ENCODE measurements at places on chromosomes 5 and 9.

DNA sequence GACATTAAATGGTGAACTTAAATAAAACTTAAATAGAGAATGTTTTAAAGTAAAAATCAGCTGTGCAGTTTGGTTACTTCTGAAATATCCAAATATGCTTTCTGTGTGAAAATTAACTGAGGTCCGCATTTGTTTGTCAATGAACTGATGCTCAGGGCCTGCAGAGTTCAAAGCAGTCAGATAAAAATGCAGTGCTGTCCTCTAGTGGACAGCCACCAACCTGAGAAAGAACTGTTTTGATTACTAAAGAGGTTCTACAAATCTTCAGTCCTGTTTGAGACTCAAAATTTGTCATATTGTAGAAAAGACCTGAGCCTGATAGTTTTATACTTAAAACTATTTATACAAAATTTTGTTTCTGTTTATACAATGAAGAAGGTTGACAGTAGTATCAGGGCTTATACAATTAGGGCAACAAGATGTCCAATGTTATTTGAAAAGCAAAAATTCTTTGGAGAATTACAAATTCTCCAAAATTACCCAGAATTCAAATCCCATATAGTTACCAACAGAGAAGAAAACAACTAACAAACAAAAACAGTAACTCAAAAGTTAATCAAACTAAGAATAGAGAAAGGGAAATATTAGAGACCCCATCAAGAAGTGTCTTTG is 232.3 kb upstream of the TBCA start:
- peak; percentile 60 for DNase-seq

- peak; percentile 68 for DNase-seq
Measured at GRCh38 chr9:20319641-20320337, 302.5 kb downstream of the MLLT3 start.

DNA sequence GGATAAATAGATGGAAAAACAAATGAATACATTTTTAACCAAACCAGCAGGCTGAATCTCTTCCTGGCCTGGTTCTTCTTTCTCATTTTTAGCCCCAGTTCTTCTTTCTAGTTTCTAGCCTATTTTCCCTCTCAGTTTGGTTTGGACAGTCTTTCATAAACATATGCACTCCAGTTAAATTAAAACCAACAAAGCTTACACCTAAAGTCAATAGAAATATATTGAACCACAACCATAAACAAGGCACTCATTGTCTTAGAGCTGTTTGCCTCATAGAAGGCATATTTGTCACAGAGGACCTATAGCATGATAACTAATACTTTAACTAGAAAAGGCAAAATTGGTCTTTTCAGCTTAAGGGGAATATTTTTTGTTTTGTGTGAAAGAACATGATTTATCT is 638.3 kb downstream of the NR2F1-AS1 start:
- no peak for DNase-seq

- peak; percentile 66 for DNase-seq
Measured at GRCh38 chr5:81852291-81853029, 101.6 kb upstream of the SSBP2 start.

- DNase-seq: no peak
Measured at GRCh38 chr9:133207540-133208170, 1.4 kb downstream of the OBP2B start.

DNA sequence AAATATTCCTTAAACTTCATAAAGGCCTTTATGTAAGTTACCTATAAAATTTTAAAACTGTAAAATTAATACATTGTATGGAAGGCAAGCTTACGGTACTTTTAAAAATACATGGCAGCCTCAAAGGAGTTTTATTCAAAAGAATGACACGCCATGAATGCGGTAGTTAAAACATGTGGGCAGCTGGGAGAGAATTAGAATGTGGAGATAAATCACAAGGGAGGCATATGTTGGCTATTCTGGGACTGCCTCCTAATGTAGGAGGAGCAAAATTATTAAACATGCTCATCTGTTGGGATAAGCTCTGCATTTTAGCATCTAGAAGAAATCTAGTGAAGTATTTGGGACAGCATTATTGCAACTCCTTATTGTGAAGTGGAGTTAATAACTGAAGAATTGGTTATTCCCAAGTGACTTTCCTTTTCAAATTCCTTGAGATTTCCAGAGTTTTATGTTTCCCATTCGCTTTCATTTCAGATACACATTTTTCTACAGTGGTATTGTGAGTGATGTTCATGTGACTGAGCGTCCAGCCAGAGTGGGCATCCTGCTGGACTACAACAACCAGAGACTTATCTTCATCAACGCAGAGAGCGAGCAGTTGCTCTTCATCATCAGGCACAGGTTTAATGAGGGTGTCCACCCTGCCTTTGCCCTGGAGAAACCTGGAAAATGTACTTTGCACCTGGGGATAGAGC is 109.4 kb downstream of the CMYA5 start:
- DNase-seq: no peak

- DNase-seq: peak; percentile 25
Measured at GRCh38 chr5:75023368-75024159, 28.8 kb downstream of the GCNT4 start.

- no peak for DNase-seq
Measured at GRCh38 chr9:32647671-32648070, 12.2 kb upstream of the TAF1L start.

GRCh38 chr9:110256380-110257096 is at the start of gene TXN:
TSS of gene TXN (minus strand) at chr9:110256507. CDS start at chr9:110256435, 72 bp downstream.
- peak; percentile 83 for DNase-seq

DNA sequence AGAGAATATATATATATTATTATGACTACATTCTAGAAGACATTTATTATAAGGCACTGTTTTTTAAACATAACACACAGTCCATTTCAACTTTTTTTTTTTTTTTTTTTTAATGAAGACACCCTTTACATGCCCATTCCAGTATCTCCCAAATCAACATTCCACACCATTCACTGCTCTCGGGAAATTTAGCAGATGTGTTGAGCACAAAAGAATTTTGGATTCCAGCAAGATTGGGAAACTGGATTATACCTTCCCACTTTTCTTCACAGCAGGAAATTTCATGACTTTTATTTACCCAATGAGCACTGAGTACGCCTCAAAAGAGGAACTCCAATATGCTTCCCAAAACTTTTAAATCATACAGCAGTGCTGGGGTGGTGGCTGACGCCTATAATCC is 333.6 kb upstream of the DAB2 start:
- DNase-seq: no peak

DNA sequence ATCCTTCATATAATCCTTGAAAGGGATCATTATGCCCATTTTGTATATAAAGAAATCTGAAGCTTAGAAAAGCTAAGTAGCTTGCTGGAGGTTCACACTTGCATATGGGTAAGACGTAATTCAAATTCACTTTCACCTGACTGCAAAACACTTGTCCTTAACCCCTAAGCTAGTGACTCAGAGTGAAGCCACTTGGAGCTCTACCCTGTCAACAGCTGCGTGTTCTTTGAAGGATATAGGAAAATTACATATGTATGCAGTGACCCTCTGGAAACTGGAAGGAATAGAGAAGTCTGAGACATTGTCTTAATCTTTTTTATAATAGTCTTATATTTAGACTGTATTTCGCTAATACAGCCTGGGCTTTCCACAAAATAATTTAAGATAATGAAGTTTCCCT is 80.0 kb upstream of the STK32A start:
- no peak for DNase-seq

GRCh38 chr5:178940569-178941360 is at the start of gene ZNF454:
TSS of gene ZNF454 (plus strand) at chr5:178941198. CDS start at chr5:178942792, 1,594 bp downstream.
- peak; percentile 91 for DNase-seq

DNA sequence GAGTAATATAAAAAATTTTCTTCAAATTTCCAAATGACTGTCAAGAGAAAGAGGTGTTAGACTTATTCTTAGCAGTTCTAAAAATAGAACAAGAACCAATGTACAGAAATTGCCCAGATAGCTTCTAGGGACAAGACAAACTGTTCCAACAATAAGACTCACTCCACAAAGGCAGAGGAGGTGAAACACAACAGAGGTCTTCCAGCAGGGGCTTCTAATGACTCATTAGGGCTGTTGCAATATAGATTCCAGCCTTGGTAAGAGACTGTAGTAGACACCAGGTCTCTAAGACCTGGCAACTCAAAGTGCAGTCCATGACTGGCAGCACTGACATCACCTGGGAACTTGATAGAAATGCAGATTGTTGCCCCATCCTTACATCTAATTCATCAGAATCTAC is 134.6 kb upstream of the VLDLR start:
- peak; percentile 13 for DNase-seq

DNA sequence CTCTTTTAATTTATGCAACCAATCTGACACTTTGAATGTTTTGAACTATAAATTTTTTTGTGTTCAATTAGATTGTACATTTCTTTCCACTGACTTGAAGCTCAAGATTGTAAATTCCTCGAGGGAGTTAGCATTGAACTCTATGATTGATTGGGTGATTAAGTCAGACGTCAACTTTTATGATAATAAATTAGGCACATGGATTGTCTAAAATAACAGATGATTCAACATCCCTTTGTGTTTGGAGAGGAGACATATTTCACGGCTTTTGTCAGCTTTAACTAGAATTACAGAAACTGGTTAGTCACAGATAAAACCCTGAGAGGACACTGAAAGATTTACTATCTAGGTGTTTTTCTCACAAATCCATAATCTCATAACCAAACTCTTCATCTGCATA is 32.7 kb upstream of the TXNDC8 start:
- peak; percentile 67 for DNase-seq

DNA sequence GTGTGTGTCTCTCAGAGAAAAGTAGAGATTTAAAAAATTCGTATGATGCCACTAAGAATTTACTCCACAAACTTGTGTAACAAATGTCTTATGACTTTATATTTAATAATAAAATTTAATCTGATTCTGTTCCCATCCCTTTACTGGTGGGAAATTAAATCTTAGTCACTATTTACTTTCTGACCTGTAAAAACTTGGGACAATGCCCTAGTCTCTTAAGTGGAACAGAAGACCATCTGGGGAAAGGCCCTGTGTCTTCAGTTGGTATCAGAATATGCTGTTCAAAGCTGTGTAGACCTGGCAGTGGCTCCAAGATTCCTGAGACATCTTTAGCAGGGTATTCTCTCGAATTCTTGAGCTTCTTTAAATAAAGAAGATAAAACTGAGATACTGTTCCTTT is 2.6 kb upstream of the BDP1 start:
- no peak for DNase-seq

- DNase-seq: no peak
Measured at GRCh38 chr9:2338777-2339365, 282.7 kb upstream of the VLDLR start.

DNA sequence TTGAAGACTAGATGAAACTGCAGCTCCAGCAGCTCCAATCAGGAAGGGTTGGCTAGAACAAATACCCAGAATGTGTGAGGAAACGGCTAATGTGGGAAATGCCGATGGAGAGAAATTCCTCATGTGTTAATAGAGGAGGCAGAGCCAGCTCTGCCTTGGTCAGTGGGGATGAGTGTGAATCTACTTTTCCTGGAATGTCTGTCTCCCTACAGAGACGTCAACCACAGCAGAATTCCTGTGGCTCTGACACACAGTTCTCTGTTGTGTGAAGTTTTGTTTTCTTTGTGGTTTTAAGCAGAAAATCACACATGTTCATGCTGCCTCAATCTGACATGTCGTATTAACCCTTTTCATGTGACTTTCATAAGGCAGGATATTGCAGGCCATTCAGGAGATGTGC is 476.6 kb upstream of the WWC1 start:
- DNase-seq: peak; percentile 97

DNA sequence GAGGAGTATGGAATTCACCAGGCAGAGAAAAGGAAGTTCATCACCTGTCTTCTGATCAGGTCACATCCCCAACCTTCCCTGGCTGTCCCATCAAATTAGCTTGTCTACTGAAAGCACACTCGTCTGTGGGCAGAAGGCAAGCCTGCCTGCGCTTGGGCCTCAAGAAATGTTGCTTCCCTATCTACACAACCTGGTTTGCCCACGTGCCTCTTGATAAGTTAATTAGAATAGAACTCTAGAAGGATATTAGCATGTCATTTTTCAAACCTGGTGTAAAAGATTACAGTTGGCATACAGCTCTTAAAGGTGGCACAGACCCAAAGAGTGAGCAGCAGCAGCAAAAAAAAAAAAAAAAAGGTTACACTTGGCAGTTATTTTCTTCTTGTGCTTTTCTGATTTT is 5.1 kb downstream of the TTC23L start:
- no peak for DNase-seq

- no peak for DNase-seq
Measured at GRCh38 chr5:171335616-171336015, 26.6 kb downstream of the TLX3 start.

DNA sequence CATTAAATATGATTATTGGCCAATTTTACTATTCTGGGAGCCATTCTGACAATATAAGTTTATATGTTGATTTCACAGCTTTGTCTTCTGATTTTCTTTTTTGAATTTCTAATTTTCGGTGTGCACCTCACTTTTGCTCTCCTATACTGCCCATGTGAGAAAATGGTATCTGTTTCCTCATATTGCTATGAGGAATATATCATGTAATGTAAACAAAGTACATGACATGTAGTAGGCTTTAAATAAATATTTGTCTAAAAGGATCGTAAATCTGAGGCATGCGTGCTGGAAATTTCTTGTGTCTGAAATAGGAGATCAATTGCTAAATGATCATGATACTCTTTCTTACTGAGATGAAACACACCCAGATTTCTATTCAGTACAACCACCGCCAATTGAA is 119.9 kb downstream of the ZDHHC21 start:
- DNase-seq: no peak

- DNase-seq: no peak
Measured at GRCh38 chr5:105501315-105501714, 1938.7 kb upstream of the NUDT12 start.

DNA sequence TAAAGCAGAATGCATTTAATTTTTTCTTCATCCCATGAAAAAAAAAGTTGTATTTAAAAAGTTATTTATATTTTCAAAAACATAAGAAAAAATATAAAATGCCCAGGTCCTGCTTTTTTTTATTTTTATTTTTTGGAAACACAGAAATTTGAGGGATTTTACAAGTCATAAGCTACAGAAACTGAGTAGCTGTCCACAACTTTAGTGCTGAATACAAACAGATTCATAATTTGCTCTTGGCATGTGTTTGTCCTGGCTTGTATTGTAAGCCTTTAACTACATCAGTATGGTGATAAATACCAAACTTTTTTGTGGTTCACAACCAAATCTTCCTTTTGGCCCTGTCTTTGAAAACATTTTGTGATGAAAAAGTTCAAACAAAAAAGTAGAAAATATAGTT is 7.5 kb upstream of the PLCXD3 start:
- DNase-seq: peak; percentile 43

- peak; percentile 90 for DNase-seq
Measured at GRCh38 chr5:34534523-34535103, 121.5 kb upstream of the RAI14 start.
